ENCODE measurements at places on chromosomes 11 and 22.

- DNase-seq = no peak
Observed at GRCh38 chr11:45847911-45848316, 639 bp downstream of the CRY2 start.

DNA sequence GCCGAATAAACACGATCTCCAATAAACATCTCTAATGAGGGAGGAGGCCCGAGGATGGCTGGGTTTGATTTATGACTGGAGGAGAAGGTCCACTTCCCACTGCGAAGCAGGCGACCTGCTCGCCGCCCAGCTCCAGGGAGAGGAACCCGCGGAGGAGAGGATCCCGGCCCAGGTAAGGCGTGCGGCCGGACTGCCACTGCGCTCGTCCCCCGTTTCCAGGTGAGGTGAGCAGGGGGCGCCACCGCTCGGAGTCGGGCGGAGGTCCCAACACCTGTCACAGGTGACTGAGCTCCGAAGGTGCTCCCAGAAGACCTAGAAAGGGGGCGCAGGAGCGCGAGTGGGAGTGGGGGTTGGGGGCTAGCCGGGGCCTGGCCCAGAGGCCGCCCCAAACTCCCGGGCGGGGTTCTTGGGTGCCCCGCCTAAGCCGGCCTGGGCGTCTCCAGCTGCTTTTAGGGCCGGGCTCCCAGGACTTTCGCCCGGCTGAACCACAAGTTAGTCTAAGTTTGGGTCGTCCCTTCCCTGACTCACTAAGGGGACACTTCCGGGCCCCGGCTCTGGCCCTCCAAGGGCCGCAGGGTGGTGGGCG, 5.4 kb upstream of the PAX6 start:
- no peak for DNase-seq

GRCh38 chr22:22941831-22942510, 54.4 kb downstream of the IGLL5 start:
- DNase-seq = no peak

GRCh38 chr22:37933711-37934376, 19.6 kb downstream of the C22orf23 start:
- peak; percentile 61 for DNase-seq

DNA sequence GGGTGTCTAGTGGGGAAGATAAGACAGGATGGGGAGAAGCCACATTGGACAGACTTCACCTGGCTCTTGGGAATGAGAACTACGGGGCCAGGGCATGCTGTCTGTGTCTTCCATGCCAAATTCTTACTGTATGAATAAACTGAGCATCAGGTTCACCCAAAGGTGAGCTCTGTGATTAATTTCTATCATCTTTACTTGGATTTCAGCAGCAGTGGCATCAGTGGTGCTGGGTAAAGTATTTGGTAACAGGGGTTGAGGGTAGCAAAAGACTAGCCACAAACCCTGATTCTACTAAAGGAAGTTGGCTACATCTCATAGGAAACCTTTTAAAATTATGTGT, 38.8 kb downstream of the IRAG1 start:
- DNase-seq = no peak

- DNase-seq = no peak
Observed at GRCh38 chr11:64008914-64009633, 22.8 kb downstream of the OTUB1 start.

GRCh38 chr11:76632492-76632891, 38.1 kb downstream of the LRRC32 start:
- DNase-seq = no peak

- DNase-seq = no peak
Observed at GRCh38 chr11:44275241-44275640, 34.7 kb downstream of the ALX4 start.

GRCh38 chr11:106998116-106998915, 20.0 kb downstream of the GUCY1A2 start:
- DNase-seq = no peak

GRCh38 chr11:127674754-127675153, 674.2 kb upstream of the KIRREL3 start:
- no peak for DNase-seq

DNA sequence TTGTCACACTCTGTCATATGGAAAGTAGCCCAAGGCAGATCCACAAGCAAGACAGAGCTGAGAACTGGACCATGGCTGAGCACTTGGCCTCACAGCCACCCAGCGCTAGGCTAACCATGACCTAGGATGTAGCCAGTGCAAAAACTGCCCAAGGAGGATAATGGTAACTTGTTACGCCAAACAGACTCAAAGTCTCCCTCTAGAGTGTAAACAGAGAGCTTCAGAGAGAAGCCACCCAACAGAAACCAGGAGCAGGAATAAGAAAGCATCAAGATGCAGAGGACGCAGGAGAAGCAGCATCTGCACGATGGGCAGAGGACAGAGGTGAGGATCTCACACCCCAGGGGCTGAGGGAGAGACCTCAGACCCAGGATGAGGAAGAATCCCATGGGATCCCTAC, 97.9 kb downstream of the RCN1 start:
- no peak for DNase-seq

DNA sequence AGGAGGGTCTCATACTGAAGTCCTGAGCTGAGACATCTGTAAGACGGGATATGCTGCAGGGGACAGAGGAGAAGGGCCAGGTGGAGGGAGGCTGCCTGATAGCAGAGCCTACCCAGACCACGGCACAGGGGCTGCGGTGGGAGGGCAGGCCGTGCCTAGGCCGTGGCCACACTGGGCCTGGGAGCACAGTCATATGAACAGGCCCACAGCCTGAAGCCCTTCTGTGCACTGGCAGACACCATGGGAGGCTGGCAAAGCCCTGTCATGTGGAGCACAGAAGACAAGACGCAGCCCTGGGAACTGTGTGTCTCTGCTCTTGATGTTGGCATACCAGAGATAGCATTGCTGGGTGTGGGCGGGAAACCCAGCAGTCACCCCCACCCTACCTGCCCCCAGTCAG, 3.3 kb downstream of the SPATA19 start:
- no peak for DNase-seq

DNA sequence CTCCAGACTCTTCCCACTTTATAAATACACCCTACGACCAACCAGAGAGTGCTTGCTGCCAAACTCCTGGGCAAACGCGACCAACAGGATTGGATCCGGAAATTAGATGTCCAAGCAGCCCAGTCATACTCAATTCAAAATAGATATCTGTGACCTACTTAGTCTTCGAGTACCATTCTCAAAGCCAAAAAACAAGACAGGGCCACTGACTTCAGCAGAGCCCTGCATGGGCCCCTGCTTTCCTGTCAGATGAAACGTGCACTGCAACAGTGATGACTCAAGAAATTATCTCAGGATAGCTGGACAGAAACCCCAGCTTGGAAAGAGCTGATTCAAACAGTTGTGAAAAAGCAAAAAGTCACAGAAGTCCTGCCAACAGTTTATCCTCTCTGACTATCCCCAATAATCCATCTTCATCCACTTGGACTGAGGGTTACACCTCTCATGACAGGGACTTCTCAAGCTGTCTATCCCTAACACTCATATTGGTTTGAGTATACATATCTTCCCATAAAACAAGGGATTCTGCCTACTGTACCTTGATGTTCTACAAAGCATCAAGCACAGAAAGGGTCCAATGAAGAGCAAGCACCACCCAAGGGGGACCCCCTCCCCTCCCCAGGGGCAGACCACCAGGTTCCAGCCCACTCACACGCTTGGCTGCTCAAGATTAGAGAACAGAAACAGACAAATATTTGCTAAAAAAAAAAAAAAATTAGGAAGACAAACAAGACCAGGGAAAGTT, 17.4 kb downstream of the SMCO4 start:
- DNase-seq = no peak

DNA sequence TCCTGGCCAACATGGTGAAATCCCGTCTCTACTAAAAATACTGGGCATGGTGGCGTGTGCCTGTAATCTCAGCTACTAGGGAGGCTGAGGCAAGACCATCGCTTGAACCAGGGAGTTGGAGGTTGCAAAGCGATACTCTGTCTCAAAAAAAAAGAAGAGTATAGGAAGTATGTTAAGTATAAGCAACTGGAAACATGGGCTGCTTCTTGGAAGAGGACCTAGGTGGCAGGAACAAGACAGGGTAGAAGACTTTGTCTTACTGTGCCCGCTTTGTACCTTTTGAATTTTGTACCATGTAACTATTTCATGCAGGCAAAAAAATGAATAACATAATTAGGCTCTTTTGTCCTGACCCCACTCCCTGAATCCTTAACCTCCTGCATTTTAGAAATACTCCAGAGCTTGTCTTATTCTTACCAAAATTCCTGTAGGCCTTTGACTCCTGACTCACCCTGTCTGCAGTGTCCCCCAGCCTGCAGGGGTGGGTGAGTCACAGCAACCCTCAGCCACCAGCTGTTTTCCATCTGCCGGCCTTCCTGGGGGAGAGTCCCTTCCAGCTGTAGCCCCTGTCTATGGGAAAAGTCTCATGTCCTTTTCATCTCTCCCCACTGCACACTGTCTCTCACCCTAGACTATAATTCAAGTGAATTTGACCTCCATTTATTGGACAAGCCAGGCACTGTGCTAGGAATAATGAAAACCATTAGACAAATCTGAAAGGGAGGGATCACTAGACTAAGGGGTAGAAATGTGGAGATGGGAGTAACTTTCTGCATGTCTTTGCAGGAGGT, 41.8 kb downstream of the TXN2 start:
- no peak for DNase-seq

DNA sequence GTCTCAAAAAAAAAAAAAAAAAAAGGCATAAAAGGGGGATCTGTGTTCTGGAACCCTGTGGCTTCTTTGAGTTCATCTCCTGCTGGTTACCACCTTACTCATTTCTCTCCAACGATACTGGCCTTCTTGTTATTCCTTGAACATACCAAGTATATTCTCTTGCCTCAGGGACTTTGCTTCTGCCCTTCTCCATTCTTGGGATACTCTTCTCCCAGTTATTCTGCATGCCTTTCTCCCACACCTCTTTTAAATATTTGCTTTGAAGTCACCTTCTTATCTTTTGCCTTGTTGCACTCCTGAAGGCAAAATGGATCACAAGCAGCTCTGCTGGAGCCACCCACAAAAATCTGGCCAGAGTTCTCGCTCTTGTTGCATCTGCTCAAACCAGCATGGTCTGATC, 76.0 kb upstream of the RRM1 start:
- no peak for DNase-seq

- no peak for DNase-seq
Observed at GRCh38 chr11:72038491-72038890, 39.8 kb downstream of the IL18BP start.

- DNase-seq = no peak
Observed at GRCh38 chr11:70247042-70247709, 23.3 kb upstream of the PPFIA1 start.

DNA sequence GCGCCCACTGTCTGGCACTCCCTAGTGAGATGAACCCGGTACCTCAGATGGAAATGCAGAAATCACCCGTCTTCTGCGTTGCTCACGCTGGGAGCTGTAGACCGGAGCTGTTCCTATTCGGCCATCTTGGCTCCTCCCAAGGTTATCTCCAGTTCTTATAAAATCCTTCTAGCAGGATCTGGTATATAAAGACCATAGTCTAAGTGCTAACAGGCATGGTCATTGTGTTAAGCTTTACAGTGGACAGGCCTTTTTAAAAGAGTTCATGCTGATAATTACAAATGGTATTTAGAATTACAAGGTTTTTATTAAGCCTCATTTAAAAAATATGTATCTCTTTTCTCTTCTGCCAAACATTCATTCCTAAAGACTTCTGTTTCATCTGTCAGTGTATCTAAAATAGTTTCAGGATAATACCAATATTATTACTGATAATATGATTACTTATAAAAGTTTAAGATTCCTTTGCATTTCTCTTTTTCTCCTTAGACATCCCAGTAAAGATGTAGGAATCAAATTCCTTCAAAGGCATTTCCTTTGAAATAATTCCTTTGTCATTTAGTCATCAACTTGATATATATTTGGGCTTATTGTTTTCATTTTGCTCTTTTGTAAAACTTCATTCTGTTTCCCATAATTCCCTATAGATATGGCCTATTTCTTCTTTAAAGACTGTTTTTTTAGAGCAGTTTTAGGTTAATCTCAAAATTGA, 20.7 kb downstream of the DDX10 start:
- DNase-seq = no peak

- DNase-seq = no peak
Observed at GRCh38 chr11:68574308-68574707, 110.0 kb upstream of the GAL start.

- DNase-seq = no peak
Observed at GRCh38 chr22:45516163-45516562, 13.5 kb downstream of the FBLN1 start.

- DNase-seq = no peak
Observed at GRCh38 chr22:39456522-39457197, at the start of gene MGAT3. MGAT3 (plus strand) TSS chr22:39457012; CDS start chr22:39487348, 30,336 bp downstream.

- DNase-seq = no peak
Observed at GRCh38 chr11:35288817-35289541, 130.4 kb downstream of the SLC1A2 start.

DNA sequence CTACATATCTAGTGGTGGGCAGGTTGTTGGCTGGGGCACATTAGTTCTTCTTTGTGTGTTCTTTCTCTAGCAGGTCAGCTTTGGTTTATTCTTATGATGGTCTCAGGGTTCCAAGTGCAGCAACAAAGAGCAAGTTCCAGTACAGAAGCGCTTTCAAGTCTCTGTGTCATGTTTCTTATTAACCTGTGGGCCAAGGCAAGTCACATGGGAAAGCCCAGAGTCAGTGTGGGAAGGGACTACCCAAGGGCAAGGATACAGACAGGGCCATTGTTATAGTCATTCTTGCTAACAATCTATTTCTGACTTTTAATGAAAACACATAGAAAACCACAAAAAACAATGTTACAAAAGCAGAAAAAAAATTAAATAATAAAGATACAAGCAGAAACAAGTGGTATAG, 754.6 kb downstream of the TBC1D22A start:
- DNase-seq = no peak

DNA sequence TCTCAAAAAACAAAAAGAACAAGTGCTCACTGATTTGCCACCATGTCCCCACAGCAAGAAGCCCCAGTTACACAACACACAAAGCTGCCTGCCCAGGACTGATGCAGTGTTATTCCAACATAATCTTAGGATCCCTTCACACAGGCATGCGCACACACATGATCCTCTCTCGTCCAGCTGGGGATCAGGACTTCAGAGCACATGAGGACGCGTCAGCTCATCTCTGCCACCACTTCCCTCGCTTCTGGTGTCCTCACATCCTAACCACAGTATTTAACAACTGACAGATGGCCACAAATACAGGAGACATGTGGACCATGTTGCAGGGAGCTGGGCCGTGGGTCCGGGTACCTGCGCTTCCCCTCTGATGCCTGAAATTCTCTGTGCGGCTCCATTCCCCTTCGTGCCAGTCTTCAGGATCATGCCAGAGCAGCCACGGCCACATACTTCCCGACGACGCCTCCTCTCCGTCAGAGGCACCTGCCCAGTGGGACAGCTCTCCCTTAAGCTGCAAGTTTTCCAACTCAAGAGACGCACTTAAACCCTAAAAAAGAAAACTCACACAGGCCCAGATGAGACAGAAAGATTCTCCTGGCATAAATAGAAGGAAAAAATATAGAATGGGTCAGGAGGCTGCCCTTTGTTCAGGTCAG, 68.3 kb downstream of the PACSIN2 start:
- DNase-seq = no peak

GRCh38 chr11:47551086-47551485, 1.8 kb downstream of the CELF1 start:
- DNase-seq = no peak

DNA sequence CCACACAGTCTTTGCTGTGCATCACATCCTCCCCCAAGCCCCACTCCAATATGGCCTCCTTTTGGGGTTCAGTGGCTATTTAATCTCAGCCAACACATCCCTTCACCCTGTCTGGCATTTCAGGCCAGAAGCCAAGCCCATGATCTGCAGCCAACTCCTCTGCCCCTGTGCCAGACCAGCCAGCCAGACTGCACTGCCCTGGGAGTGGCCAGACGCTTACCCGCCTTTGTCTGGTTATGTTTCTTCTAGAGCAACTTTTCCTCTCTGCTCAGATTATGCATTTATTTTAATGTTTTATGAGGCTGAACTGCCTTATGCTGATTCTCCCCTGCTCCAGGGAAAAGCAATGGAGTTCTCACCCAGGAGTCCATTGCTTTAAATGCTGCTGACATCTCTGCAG, 206.7 kb upstream of the TBCEL start:
- no peak for DNase-seq
